ENCODE measurements at places on chromosomes 6 and 20.

DNA sequence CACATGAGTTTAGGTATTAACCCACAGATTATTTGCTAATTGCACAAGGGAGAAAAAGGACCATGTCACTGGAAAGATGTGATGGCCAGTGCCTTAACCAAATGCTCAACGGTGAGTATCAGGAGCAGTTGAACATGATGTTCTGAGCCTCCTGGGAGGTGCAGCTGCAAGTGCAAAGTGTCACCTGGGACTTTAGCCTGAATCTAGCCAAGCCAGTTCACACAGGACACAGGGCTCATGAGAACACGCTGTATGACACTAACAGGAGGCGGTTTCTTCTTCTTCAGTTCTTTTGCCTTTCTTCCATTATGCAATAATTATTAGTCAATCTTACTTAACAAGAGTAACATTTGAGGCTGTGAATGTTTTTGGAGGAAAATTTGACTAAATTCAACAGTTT, 225.3 kb downstream of the THBS2 start:
- DNase-seq = no peak

DNA sequence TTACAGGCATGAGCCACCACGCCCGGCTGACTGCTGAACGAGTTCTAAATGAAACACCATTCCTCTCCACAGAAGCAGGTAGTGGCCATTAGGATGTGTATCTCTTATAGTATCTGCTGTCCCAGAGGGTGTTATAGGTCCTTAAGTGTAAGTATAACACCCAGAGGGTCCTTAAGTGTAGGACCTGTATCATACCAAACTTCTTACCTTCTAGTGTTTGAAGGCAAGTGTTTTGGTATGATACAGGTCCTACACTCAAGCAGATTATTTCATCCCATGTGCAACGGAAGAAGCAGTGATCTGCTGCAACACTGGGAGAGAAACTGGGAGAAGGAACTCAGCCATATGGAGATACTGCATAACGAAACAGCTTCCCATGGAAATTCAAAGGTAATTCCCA, 17.4 kb downstream of the BMP7 start:
- no peak for DNase-seq

GRCh38 chr6:119224095-119224701, 125.4 kb downstream of the MAN1A1 start:
- no peak for DNase-seq

DNA sequence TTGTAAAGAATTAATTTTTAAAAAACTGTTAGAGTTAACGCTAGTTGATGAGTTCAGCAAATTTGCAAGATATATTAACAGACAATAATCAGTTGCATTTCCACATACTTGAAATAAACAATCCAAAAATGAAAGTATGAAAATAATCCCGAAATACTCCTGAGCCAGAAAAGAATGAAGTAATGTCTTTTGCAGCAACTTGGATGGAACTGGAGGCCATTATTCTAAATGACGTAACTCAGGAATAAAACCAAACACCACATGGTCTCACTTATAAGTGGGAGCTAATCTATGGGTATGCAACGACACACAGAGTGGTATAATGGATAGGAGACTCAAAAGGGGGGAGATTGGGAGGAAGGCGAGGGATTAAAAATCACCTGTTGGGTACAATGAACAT, 872.9 kb upstream of the GJE1 start:
- no peak for DNase-seq

GRCh38 chr6:13788820-13789219, 25.5 kb downstream of the MCUR1 start:
- no peak for DNase-seq

DNA sequence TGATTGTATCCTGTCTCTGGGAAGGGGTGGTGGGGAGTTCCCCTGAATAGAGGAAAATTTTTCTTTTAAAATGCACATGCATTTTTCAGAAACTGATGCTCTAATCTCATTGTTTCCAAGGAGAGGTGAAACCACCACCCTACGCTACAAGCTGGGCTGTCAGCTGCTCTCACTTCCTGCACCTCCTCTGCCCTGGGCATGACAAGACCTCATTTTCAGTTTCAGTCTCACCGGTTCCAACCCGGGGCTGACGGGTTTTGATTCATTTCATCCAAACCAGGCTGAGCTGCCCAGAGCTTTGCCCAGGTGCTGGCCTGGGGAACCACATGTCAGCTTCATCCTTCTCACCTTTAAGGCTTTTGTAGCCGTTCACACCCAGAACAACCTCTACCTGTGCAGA, 99.7 kb downstream of the EYA2 start:
- DNase-seq = no peak

GRCh38 chr6:138765896-138766655, 7.5 kb upstream of the CCDC28A start:
- DNase-seq = no peak
